Stimulated activated CD4-positive, alpha-beta T cell treated with anti-CD3 and anti-CD28 coated beads, Interleukin-2, amount 100 ng/mL, for 24 hours (primary cell): ENCODE measurements at places on chromosomes 6 and 20.

DNA sequence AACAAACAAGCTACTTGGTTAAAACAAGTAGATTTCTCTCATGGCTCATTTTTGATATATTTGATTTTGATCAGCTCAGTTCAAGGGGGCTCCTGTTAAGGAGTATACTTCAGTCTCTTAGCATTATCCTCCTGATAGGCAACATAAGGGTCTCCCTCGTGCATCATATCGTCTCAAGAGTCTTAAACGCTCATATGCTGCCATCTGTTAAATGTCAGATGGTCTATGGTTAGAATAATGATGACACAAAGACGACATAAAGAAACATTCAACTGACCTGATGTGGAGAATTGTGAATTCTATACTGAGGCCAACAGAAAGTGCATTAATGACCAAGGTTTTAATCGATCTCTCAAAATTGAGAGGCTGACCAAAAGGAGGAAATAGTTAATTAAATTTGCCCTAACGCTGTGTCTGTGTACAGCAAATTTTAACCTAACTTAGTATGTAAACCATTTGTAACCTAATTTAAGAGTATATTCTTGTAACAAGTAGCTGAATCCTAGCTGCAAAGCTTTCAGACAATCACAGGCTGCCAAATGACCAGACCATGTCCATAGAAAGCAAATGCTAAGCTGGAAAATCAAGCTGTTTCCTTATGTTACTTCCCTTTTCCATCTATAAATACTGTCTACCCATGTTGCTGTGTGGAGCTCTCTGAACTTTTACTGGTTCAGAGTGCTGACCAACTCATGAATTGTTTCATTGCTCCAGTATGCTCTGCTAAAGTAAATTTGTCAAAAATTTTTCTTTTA, 1688.5 kb downstream of the GRIK2 start:
- DNase-seq = no peak

- no peak for DNase-seq
Observed at GRCh38 chr6:3286641-3287171, 28.0 kb downstream of the PSMG4 start.

DNA sequence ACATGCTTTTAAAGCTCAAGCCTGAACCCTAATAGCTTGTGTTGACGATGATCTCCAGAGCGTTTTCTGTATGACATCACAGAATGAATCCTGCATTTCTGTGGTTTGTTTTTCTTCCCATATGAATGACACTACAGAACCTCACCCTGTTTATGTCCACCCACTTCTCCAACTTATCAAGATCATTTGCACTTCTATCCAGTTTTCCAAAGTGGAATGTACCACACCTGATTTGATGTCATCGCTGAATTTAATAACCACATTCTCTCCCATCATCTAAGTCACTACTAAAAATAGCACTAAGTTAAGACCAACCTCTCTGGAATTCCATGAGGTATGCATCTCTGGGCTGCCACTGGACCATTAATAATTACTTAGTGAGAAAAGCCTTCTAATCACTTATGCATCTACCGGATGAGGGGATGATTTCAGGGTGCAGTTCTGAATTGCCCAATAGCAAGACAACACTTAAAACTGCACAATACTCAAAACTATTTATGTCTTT, 33.3 kb upstream of the CITED2 start:
- no peak for DNase-seq

- no peak for DNase-seq
Observed at GRCh38 chr20:19274412-19275015, 62.1 kb downstream of the SLC24A3 start.

GRCh38 chr6:54921891-54922290, 75.3 kb downstream of the FAM83B start:
- no peak for DNase-seq

GRCh38 chr6:118122801-118123200, 215.7 kb downstream of the SLC35F1 start:
- no peak for DNase-seq

- DNase-seq = no peak
Observed at GRCh38 chr20:8213831-8214587, 81.9 kb downstream of the PLCB1 start.

DNA sequence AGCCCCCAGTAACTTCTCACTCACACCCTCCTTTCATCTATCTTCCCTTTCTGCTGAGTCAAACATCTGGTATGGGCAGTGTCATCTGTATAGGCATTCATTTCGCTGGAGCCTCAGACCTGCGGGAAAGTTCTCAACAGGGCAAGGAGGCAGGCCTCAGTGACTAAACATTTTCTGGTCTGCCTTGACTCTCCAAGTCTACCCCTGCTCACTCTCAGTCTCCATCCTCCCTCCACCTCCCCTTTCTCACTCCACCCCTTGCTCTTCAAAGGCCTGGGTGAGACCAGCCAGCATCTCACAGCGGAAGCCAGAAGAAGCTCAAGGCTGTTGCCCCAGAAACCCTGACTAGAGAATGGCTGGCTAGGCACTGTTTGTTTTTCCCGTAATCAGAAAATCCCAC, 105.0 kb upstream of the BEND6 start:
- DNase-seq = no peak

GRCh38 chr20:38426006-38426897, 8.9 kb downstream of the SNHG17 start:
- DNase-seq = peak; percentile 27

- no peak for DNase-seq
Observed at GRCh38 chr6:168137024-168137423, 58.0 kb upstream of the FRMD1 start.

DNA sequence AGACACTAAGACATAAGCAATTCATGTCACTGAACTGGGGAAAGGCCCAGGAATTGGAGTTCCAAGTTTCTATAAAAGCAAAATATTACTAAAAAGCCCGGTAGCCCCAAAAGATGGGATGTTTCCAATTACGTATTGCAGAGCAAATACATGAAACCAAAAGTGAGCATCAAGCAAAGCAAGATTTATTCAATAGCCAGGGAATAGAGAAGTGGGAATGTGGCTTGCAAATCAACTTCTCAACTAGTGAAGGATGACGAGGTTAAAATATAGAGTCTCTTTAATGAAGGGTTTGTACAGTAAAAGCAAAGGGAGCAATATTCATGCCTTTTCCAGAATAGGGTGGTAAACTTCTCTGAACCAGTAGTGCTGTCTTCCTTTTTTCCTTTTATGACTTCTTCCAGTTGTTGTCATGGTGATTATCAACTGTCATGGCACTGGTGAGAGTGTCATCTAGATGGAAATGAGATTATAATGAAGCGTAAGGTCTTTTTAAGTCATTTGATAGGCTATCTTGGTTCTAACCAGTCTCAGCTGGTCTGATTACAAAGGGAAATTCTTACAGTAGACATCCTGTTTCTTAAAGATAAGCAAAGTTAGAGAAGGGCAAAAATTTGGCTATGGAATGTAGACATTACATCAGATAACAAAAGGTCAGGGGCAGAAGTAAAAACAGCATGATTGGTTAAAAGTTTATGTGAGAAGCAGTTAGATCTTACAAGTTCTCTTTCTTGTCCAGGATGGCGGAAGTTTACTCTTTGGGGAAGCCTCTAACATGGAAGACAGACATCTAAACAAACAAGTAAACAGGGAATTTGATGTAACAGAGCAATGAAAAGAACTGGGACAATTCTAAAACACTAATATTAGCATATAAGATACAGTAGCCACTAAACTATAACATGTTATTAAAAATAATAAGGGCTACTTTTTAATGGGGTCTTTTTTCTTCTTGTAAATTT, 96.9 kb downstream of the TBX18 start:
- no peak for DNase-seq

GRCh38 chr6:149107520-149107919, 210.0 kb upstream of the TAB2 start:
- DNase-seq = no peak

- DNase-seq = no peak
Observed at GRCh38 chr20:59744756-59745155, 140.4 kb downstream of the PHACTR3 start.

DNA sequence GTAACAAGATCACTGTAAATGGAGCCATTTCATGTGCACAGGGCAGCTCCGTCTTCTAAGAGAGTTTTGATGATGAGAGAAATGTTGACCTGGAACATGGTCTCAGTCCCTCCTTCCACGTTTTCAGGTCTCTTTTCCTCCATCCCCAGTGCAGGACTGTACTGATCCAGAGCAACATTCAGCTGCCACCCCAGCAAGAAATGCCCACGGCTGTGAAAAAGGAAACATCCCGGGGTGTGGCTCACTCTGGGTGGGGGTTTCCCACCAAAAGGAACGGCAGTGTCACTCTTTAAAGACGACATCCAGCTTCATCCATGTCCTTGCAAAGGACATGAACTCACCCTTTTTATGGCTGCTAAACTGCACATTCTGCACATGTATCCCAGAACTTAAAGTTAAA, 92.6 kb downstream of the ERMARD start:
- DNase-seq = no peak

DNA sequence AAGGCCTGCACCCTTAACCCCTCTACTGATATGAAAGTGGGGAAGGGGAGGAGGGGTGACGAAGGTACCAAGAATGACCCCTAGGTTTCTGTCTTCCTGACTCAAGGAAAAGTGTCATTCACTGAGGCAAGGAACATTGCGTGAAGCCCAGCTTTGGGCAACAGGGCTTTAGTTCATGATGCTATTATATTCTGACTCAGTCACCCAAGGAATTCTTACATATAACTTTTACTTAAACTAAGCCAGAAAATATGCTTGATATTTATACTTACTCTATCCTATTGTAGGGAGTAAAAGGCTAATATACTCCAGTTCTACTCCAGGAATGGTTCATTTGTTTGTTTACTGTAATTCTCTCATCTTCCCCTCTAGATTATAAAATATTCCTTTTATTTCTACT, 60.5 kb downstream of the DOP1A start:
- no peak for DNase-seq

DNA sequence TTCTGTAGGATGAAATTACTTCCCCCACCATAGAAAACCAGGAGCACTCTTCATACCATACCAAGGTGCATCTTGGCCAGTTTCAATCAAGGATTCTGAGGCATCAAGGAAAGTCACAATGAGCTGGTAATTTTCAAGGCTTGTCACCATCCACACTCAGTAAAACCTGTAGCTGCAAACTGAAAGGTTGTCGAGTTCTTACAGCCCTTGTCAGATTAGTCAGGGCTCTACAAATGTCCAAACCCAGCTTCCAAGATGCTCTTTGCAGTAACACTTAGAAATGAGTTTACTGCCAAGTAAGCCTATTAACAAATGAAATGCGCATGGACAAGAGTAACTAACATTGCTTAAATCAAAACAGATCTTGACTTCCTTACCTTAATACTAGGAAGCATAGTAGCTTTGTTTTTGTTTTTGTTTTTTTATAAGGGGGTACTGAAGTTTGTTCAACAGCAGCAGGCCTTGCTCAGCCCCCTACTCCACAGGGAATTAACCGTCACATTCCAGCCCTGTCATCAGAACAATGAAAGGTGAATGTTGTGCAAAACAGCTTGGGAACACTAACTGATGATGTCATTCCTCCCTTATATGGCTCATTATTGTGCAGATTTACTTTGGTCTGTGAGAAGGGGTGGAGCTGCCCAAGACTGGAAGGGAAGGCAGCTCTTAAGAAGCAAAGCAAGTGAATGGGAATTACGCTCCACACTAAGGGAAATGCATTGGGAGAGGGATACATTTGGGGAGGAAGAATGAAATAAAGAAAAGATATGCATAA, 49.9 kb upstream of the TMEM30A start:
- no peak for DNase-seq

GRCh38 chr6:75301537-75301936, 16.9 kb upstream of the TMEM30A start:
- DNase-seq = no peak

DNA sequence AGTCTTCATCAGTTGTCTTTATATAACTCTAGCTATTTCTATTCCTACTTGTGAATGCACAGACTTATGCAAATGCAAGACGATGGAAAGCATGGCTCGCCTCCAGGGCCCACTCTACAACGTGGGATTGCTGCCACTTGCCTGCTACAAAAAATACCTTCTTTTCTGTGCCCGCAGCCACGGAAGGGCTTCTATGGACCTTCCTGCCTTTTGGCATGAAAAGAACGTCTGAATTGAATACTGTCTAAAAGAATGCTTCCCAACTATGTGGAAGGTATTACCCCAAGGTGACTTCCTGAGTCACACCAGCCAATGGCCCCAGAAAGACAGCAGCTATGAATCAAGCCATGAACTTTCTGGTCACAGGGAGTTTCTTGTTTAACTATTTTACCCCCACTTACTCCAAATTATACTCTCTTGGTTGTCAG, 261.2 kb downstream of the HIVEP2 start:
- no peak for DNase-seq

GRCh38 chr6:133957780-133958242, 4.8 kb downstream of the TBPL1 start:
- no peak for DNase-seq

DNA sequence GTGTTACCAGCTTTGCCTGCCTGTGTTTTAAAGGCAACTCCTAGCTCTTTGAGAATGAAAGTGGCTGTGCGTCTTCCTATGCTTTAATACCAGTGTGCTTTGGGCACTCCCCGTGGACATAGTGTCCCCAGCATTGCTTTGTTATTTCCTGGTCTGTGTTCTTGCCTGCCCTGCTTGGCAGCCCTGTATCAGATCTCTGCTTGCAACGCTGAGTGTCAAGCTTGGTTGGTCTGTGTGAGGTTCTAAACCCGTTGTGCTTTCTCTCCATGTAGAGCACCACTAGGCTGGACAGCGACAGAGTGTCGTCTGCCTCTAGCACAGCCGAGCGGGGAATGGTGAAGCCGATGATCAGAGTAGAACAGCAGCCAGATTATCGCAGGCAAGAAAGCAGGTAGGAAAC, 80.2 kb downstream of the AFDN start:
- no peak for DNase-seq

GRCh38 chr20:35363190-35363589, 48.6 kb downstream of the UQCC1 start:
- DNase-seq = no peak

DNA sequence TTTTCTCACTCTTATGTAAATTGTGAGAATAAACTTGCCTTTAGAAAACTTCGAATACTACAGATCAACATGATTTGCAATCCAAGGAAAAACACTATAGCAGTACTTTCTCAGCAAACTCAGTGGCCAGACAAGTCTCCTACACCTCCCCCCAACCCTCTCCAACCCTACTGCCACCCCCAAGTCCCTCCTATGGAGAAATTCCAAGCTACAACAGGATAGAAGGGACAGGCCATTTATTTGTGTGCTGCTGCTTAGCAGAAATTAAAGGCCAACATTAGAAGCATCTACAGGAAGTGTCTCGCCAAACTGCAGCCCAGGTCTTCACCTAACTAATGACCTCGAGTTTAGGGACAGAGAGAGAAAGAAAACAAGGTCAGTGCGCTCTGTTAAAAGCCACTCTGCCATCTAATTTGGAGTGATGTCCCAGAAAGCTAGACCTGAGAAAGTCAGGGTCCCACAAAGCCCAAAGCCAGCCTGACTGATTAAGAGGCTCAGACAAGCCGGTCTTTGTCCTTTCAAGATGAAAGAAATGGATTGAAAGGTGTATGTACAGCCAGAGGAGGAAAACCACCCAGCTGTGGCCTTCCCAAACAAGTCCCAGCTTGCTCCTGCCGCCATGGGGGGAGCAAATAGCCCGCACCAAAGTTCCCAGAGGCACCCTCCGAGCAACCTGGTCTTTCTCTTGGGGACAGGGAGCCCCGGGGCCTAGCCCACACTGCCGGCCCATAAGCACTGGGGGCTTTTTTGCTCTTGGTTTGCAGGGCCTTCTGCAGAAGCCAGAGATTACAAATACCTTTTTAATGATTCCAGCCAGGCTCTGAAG, 3.4 kb downstream of the BMP7 start:
- DNase-seq = no peak
